Right atrium auricular region (tissue), 2 donors: ENCODE measurements at places on chromosomes 5 and 9. TPM values are rescaled to one million over a fixed set of nuclear protein-coding genes. Genes with fewer than 3 reads are reported as not detected.
A peak's percentile ranks its signal among the peaks of the same experiment; 100 is the strongest.

Gene GABRP
- total RNA-seq: not detected

Gene ZNF618
- total RNA-seq: 1.4 TPM

Gene CAST
- total RNA-seq: 631 TPM

Gene LURAP1L
- total RNA-seq: 2.8 TPM

- no peak overlapping the region for H3K27ac ChIP-seq
- H3K4me1 ChIP-seq: no peaks in the 10 kb centered on the region
- DNase-seq: no peak
- no peak overlapping the region for H3K4me3 ChIP-seq
- H3K27me3 ChIP-seq: no peaks in the 10 kb centered on the region
- H3K36me3 ChIP-seq: no peaks in the 10 kb centered on the region
Measured at GRCh38 chr9:1454211-1454610, 404.1 kb downstream of the DMRT2 start.

GRCh38 chr5:66929281-66929680 lies 267.3 kb downstream of the CD180 start:
- no peak for DNase-seq
- no peaks in the 10 kb centered on the region for H3K27me3 ChIP-seq
- no peaks in the 10 kb centered on the region for H3K4me1 ChIP-seq
- no peak overlapping the region for H3K4me3 ChIP-seq
- H3K27ac ChIP-seq: no peak overlapping the region

- no peak for DNase-seq
- no peaks in the 10 kb centered on the region for H3K36me3 ChIP-seq
- H3K4me1 ChIP-seq: no peaks in the 10 kb centered on the region
- no peaks in the 10 kb centered on the region for H3K27me3 ChIP-seq
Measured at GRCh38 chr5:180202939-180203573, 6.0 kb downstream of the RASGEF1C start.

GRCh38 chr5:9160747-9161146 lies 385.1 kb downstream of the SEMA5A start:
- H3K4me3 ChIP-seq: no peak overlapping the region
- no peak overlapping the region for H3K27ac ChIP-seq
- no peak for DNase-seq
- no peaks in the 10 kb centered on the region for H3K4me1 ChIP-seq

- H3K27me3 ChIP-seq: no peaks in the 10 kb centered on the region
- H3K36me3 ChIP-seq: no peaks in the 10 kb centered on the region
- no peak overlapping the region for H3K4me3 ChIP-seq
- DNase-seq: no peak
- H3K4me1 ChIP-seq: no peaks in the 10 kb centered on the region
- no peak overlapping the region for H3K27ac ChIP-seq
Measured at GRCh38 chr5:73668017-73668416, 42.0 kb downstream of the ARHGEF28 start.

DNA sequence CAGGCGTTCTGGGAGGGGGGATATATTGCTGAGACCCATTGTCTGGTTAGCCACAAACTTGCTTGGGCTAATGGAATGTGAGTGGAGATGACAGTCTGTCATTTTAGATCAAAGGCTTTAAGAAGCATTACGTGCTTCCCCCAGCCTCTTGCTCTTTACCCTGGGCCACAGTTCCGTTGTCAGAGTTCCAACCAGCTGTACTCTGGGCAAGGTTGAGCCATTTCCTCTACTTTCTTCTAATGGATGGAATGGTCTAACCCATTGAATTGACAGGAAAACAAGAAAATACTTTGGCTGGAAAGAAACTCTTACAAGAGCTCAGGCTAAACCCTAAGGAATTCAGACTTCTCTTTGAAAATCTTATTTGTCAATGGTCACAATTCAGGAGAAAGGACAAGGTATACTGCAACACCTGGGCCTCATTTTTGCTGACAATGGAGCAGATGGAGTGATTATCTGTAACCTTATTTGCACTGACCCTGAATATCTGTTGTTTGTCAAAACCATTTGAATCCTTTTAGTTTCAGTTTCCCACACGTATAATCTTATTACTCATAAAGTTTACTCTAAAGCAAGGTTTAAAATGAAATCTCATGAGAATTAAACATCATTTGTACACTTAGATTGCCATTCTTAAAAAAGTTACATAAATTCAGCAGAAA lies 231.4 kb downstream of the PDE4D start:
- H3K27ac ChIP-seq: no peak overlapping the region
- DNase-seq: no peak
- no peaks in the 10 kb centered on the region for H3K27me3 ChIP-seq
- H3K4me1 ChIP-seq: no peaks in the 10 kb centered on the region

GRCh38 chr9:72257814-72258213 lies 107.2 kb downstream of the ZFAND5 start:
- H3K4me1 ChIP-seq: no peaks in the 10 kb centered on the region
- no peaks in the 10 kb centered on the region for H3K36me3 ChIP-seq
- H3K4me3 ChIP-seq: no peak overlapping the region
- H3K27ac ChIP-seq: no peak overlapping the region

DNA sequence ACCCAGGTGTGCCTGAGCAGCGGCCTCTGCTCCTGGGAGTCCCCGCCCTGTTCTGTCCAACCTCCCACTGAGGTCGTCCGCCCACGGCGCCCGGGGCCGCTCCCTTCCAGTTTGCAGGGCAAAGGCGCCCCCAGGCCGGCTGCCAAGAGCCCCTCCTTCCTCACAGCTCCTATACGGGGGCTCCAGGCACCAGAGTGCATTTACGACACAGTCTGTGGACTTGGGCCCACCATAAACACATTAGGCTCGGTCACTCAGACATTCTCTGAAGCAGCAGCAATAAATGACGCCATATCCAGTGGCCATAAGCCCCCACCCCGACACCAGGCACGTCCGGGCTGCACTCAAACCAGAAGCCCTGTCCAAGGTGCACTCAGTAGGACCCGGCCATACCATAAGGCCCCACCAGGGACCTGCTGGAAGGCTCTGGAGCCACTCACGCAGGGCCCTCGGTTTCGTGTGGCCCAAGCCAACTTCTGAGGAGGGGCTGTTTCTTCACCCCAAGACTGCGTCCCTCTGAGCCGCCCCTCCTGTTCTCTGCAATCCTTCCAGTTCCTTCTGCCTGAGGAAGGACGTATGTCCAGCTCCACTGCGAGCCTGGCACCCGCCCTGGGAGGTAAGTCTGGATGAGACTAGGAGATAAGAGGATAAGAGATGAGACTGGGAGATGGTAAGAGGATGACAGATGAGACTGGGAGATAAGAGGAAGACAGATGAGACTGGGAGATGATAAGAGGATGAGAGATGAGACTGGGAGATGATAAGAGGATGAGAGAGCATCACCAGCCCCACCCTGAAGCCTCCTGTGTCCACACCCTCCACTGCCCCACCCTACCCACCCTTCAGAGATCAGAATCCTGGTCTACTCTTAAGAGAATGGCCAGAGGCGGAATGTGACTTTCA lies 26.7 kb downstream of the SLC6A18 start:
- no peak overlapping the region for H3K4me3 ChIP-seq
- no peak for DNase-seq
- no peaks in the 10 kb centered on the region for H3K4me1 ChIP-seq
- no peaks in the 10 kb centered on the region for H3K36me3 ChIP-seq
- no peaks in the 10 kb centered on the region for H3K27me3 ChIP-seq
- no peak overlapping the region for H3K27ac ChIP-seq

DNA sequence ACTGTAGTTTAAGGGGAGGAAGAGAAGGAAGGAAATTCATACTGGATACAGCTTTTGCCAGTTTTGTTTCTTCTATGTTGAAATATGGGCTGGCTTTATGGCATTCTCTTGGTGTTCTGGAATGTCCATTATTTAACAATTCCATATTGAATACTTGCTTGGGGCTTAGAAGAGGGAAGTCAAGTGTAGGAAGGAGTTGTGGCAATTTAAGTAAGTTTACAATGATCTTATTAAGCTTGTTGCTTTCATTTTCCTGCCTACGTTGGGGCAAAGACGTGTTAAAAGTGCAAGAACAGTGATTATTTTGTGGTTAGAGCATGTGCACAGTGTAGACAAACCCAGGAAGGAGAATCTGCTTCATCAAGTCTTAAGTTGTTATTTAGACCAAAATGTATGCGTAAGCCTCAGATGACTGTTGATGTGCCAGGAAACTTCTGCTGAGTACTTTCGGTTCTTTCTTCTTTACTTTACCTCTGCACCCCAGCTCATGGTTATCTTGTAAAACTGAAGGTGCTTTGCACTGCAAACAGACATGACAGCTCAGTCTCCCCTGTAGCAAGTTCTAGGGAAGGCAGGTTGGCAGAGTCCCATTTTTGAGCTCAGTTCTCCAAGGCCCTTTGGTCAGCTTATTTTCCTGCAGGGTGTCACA lies 75.8 kb downstream of the F2RL2 start:
- H3K36me3 ChIP-seq: no peaks in the 10 kb centered on the region
- H3K4me3 ChIP-seq: no peak overlapping the region
- peak overlapping the region; percentile 39 for H3K27ac ChIP-seq
- no peak for DNase-seq
- no peaks in the 10 kb centered on the region for H3K4me1 ChIP-seq
- H3K27me3 ChIP-seq: no peaks in the 10 kb centered on the region

DNA sequence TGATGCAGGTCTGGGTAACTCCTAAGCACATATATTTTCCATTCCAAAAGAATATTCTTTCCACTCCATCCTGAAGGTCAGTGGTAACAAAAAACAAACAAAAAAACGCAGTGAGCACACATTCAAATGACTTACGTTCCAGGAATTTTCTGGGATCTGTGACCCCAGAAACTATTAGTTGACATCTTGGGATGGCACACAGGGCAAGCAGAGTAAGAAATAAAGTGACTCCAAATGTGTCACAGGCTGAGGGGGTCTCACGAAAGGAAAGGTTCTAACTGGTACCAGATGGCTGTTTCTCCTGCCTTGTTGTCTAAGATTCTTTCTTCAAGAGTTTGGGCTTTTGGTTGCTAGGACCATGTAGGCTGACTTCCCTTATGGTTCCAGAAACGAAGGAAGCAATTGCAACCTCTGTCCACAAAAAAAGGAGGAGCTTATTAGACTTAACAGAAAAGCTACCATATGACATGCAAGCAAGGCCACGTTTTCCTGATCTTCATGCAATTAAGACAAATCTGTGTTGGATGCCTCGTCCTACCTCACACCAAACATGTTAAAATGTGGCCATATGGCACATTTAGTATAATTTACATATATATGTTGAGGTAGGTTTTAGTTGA lies 32.7 kb downstream of the PTGS1 start:
- no peaks in the 10 kb centered on the region for H3K36me3 ChIP-seq
- no peak overlapping the region for H3K4me3 ChIP-seq
- no peak for DNase-seq
- H3K4me1 ChIP-seq: no peaks in the 10 kb centered on the region
- H3K27ac ChIP-seq: no peak overlapping the region

DNA sequence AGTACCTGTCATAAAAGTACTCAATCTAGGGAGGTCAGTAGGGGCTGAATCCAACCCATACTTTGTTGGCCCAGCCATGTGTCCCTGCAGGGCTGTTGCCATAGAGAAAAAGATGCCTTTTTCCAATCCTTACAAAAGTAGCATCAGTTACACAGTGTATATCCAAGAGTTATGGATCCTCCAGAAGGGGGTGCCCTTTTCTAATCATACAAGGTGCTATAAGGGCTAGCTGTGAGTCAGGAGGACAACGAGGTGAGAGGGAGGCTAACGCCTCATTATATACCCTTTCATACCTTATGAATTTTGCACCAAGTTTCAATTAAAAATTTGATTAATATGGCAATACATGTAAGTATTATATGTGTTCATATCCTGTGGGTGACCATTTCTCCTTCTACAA lies 4.8 kb downstream of the KIAA0825 start:
- H3K4me3 ChIP-seq: no peak overlapping the region
- no peaks in the 10 kb centered on the region for H3K36me3 ChIP-seq
- H3K27ac ChIP-seq: no peak overlapping the region
- DNase-seq: no peak
- H3K4me1 ChIP-seq: no peaks in the 10 kb centered on the region

DNA sequence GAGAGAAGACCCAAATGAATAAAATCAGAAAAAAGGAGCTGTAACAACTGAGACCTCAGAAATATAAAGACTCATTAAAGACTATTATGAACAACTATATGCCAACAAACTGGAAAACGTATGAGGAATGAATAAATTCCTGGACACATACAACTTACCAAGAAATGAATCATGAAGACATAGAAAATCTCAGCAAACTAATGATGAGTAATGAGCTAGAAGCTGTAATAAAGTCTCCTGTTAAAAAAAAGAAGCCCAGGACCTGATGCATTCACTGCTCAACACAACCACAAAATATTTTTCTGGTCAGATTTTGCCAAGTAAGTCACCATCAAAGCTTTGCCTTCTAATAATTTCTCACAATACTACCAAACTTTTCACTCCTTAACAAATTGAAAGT lies 666.7 kb downstream of the LRRC70 start:
- no peak overlapping the region for H3K27ac ChIP-seq
- no peak overlapping the region for H3K4me3 ChIP-seq
- no peaks in the 10 kb centered on the region for H3K4me1 ChIP-seq

- no peak for DNase-seq
- no peaks in the 10 kb centered on the region for H3K27me3 ChIP-seq
- no peak overlapping the region for H3K4me3 ChIP-seq
- no peaks in the 10 kb centered on the region for H3K4me1 ChIP-seq
Measured at GRCh38 chr9:107942856-107943255, 453.3 kb upstream of the KLF4 start.

GRCh38 chr5:149851211-149851610 lies 93.4 kb downstream of the PDE6A start:
- no peaks in the 10 kb centered on the region for H3K27me3 ChIP-seq
- no peaks in the 10 kb centered on the region for H3K4me1 ChIP-seq
- no peak overlapping the region for H3K27ac ChIP-seq
- H3K4me3 ChIP-seq: no peak overlapping the region

DNA sequence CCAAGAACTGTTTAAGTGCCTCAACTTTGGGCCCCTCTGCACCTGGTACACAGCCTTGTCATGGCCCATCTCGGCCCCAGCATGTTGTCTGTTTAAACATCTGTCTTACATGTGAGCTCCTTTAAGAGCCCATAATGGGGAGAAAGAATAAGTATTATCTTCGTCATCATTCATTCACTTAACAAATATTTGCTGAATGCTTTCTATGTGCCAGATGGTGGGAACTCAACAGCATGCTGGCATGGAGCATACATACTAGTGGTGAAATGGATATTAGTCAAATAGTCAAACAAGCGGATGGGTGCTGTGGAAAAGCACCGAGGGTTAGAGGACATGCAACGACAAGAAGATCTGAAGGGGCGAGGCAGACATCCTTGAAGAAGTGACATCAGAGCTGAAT lies 54.5 kb downstream of the GABBR2 start:
- no peaks in the 10 kb centered on the region for H3K4me1 ChIP-seq
- H3K36me3 ChIP-seq: no peaks in the 10 kb centered on the region
- no peaks in the 10 kb centered on the region for H3K27me3 ChIP-seq
- DNase-seq: no peak

DNA sequence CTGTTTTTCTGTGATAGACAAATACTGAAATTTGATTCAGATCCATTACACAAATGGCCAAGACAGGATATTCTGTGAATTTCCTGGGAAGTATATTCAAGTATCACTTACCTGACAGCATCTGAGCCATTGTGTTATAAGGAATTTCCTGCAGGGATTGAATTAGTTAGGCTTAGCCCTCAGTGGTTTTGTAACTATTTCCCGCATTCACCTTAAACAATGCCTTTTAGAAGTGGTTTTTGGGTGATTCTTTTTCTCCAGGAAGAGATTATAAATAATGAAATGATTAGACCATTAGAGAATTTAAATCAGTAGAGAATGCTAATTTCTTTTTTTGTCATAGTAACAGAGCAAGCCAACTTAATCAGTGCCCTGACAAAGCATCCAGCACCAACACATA lies 30.6 kb downstream of the ITGA1 start:
- H3K4me3 ChIP-seq: no peak overlapping the region
- no peaks in the 10 kb centered on the region for H3K27me3 ChIP-seq
